ENCODE measurements at places on chromosomes 2 and 18.

GRCh38 chr2:142515493-142515892 lies 362.0 kb upstream of the KYNU start:
- DNase-seq, result no peak

- no peak for DNase-seq
These were observed 36.1 kb upstream of the TNFRSF11A start for GRCh38 chr18:62289047-62289446.

GRCh38 chr2:20052861-20053281 lies 1.4 kb upstream of the LAPTM4A start:
- DNase-seq, result peak; percentile 92

DNA sequence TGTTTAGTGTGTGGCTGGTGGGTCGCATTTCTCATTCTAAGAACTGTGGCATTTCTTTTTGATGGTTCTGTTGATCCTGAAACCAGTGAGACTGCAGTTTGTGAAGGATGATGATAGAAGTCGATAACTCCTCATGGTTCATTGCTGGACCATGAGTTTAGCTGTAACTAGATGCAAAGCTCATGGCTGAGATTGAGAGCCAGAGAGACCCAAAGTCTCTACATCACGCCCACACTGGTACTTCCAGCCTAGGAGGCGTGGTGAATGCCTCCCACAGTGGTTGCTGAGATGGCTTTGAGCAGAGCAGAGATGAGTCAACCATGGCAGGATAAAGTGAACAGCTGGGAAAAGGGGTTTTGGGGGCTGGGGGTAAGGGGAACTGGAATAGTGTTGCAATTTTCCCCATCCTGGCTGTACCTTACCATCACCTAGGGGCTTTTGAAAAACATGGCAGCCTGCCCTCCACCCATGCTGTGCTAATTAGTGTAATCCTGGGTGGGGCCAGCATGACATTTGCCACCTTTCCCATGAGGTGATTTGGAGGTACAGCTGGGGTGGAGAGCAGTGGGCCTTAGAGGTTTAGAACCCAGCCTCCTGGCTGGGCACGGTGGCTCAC lies 24.1 kb downstream of the INPP4A start:
- DNase-seq, result no peak

DNA sequence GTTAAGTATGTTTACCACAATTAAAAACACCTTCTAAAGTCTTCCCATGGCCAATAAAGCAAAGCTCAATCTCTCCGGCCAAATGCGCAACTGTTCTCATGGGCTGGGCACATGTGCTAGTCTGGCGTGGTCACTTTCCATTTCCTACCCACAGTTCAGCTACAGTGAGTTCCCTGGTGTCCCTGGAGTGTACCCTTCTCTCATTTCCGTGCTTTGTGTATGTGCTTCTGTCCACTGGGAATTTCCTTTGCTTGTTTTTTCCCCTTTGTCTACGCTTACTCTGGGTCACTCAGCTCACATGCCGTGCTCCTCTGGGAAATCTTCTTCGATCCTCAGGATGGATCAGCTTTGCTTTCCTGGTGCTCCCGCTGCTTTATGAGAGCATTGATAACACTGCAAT lies 69.6 kb upstream of the GYPC start:
- DNase-seq, result no peak

DNA sequence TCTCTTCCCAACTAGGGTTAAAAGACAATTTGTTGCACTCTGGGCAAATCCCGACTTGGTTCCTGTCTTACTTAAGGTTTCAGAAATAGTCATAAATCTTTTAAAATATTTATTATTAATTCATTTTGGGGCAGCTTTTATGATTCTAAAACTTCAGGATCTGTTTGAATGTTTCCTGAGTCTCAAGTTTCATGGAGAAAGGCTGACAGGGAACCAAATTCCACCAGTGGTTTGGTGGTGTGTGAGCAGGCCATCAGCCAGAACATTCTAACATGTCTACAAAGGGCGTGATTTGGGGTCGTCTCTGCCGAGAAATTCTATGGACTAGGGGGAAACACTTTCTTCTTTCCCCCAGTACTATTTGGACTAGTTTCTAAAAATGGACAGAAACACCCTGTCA lies 366.4 kb downstream of the ZNF521 start:
- no peak for DNase-seq

DNA sequence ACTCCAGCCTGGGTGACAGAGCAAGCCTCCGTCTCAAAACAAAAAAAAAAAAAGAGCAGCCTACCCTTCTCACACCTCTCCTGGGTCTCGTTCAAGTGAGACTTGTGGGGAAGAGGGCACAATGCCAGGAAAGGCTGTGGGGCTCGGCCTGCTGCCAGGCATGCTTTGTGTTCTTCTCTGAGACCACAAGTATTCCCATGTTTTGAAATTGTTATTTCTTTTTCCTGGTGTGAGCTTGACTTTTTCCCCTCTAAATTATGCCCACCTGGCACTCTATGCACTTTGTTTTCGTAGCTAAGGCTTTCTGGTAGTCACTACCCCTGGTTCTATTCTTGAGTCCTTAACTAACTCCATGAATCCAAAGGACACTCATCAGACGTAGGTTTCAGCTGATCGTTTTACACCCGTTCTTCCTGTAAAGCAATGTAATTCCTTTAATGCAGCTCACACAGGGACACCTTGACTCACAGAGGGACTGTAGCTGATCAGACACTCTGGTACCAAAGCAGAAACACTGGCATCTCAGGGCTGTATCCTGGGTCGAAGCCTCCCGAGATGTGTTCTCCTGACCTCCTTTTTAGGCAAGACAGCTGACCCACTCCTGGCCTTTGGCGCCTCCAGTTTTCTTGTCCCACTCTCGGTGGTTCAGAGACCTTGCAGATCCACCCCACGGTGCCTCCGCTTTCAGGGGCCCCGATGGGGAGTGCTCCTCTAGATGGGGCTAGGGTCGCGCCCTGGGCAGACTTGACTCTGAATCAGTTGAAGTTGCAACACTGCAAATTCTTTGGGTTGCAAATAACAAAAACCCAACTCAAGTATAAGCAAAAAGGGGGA lies 193.3 kb upstream of the AGAP1 start:
- DNase-seq, result peak; percentile 74

DNA sequence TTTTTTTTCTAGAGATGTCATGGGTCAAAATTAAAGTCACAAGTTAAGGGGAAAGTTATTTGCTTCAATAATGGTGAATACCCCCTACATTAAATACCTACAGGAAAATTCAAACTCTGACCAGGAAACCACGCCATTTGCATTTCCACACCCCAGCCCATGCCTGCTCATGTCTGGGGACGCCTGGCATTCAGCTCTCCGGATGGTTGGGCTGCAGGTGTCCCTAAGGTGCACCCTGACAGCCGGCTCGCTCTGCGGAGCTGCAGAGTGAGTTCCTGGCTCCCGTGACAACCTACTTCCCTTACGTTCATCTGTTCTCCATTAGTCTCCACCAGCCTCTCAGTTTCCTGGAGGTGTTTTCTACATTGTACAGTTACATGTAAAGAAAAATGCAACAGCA lies 122.7 kb upstream of the RIOK3 start:
- DNase-seq, result no peak

DNA sequence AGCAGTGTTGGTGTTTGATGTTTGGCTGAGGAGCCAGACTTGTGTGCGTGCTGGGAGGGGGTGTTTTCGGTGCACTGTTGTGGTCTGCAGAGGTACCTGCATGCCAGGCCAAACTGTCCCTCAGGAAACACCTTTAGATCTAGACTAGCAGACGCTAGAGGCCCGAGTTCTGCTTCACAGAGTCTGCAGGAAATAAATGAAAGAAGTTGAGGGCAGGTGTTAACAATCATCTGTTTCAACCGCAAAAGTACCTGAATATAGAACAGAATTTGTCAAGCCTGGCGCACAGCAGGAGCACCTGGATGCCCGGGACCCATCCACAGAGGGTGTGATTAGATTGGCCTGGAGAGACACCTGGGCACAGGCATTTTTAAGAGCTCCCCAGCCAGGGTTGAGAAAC lies 40.5 kb upstream of the REL start:
- DNase-seq, result no peak
